ENCODE measurements at places on chromosomes 3 and 15.

DNA sequence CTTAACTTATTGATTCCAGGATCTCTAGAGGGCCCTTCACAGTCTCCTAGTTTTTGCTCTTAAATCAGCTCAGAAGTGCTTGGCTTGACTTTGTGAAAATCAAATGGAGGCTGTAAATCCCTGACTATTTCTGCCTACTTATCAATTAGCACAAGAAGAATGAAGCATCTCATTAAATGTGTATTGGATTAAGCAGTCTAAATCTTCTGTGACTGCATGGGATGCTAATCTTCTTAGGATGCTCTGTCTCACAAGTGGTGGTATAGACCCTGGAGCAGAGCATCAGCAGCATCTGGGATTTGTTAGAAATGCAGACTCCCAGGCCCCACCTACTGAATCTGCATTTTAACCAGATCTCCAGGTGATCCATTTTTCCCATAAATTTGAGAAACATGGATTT lies 488.7 kb downstream of the AGBL1 start:
- DNase-seq: no peak

GRCh38 chr3:156471431-156471830 lies 83.5 kb downstream of the SSR3 start:
- no peak for DNase-seq

DNA sequence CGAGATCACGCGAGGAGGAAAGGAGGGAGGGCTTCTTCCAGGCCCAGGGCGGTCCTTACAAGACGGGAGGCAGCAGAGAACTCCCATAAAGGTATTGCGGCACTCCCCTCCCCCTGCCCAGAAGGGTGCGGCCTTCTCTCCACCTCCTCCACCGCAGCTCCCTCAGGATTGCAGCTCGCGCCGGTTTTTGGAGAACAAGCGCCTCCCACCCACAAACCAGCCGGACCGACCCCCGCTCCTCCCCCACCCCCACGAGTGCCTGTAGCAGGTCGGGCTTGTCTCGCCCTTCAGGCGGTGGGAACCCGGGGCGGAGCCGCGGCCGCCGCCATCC lies 1.1 kb upstream of the SETD5 start:
- DNase-seq: peak; percentile 93

- no peak for DNase-seq
These were observed 23.3 kb upstream of the SENP7 start for GRCh38 chr3:101536266-101536665.

DNA sequence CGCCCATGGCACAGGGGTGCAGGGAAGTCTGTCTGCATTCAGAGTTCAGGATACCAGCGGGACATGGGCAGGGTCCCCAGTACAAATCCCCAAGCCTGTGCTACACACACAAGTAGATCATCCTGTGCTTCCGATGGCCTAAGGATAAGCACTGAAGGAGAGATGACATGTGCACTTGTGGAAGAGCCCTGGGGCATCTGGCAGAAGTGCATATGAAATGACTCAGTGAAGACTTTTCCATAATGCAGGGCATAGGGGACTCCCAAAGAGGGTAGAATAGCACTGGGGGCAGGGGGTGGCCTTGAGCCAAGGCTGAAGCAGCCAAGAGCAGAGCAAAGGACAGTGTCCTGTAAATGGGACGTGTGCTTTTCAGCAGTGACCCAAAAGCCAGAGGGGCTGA lies 22.9 kb downstream of the ADAMTS17 start:
- DNase-seq: no peak

DNA sequence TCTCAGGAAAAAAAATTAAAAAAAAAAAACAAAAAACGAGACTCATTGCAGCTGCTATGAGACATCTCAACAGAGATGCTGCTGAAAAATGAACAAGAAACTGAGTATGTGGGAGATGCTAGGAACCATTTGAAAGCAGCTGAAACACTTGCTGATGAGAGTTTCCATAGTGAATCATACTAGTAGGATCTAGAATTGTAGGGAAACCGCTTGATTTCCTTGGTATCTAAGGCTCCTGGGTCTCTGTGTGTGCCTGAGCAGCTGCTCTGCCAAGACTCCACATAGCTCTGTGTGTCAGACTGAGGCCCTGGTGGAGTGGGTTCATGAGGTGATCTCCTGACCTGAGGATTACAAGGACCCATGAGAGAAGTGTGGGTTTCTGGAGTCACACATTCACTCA lies 313.4 kb upstream of the NECTIN3 start:
- no peak for DNase-seq

Measured in inflammatory macrophage treated with lipopolysaccharide for 4 hours (primary cell).